ENCODE measurements at places on chromosomes 5 and 9. TPM values are rescaled to one million over a fixed set of nuclear protein-coding genes. Genes with fewer than 3 reads are reported as not detected.

DNA sequence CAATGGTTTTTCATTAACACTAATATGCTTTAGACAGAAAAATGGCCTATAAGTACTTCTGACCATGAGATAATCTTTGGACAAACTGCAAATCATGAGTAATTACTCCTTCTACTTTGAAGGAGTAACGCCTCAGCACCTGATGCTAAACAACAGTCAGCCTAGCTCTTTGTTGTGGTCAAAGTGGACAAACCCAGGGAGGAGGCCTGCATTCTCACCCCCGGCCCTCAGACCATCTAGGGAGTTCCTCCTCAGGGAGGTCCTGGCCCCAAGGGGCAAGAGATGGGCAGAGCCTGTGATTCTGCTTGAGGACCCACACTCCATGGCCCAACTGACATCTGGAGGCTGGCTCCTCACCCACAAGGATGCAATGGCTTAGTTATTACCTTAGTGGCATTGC is 48.2 kb upstream of the ANGPTL2 start:
- DNase-seq = peak; percentile 68
- no peaks in the 10 kb centered on the region for H3K27me3 ChIP-seq
- peaks cover 21% of the 10 kb centered on the region for H3K4me1 ChIP-seq
- H3K4me3 ChIP-seq = no peak overlapping the region

DNA sequence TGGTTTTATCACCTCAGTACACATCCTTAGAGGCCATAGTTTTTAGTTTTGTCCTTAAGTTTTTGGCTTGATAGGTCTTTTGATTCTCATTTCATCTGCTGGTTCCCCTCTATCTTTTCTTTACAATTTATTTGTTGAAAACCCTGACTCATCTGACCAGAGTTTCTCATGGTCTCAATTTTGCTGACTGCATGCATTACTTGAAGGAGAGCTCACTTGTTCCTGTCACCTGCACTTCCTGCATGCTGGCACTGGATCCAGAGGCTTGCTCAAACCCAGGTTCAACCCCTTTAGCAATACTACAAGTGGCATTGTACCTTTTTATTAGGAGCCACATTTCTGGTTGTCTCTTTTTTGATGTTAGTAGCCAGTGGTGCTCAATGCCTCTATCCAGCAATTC is 26.7 kb downstream of the FBXO10 start:
- DNase-seq = no peak
- no peaks in the 10 kb centered on the region for H3K27me3 ChIP-seq
- H3K4me1 ChIP-seq = peaks cover 2% of the 10 kb centered on the region
- H3K27ac ChIP-seq = no peak overlapping the region
- no peak overlapping the region for H3K4me3 ChIP-seq

GRCh38 chr9:95284162-95285080 is 33.1 kb downstream of the FANCC start:
- no peaks in the 10 kb centered on the region for H3K27me3 ChIP-seq
- DNase-seq = no peak
- no peak overlapping the region for H3K4me3 ChIP-seq

DNA sequence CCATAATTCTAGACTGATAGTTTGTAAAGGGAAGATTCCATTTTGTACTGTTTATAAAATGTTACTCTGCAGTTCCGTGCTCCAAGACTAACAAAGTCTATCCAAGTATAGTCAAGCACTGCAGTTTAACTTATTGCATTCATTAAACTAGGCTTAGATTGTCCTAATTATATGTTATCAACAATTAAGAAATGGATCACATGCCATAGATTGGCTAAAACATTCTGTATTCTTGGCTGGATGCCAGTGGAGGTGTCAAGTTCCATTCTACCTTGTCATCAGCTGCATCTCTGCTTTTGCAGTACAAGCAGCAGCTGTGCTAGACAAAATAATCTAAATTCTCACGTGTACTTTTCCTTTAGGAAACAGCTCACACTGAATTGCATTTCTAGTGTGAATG is 69.4 kb upstream of the MEF2C start:
- no peak overlapping the region for H3K27ac ChIP-seq
- DNase-seq = no peak
- H3K4me3 ChIP-seq = no peak overlapping the region
- H3K27me3 ChIP-seq = peaks cover 10% of the 10 kb centered on the region

GRCh38 chr9:97924386-97924785 is 2.1 kb upstream of the TRMO start:
- no peak overlapping the region for H3K4me3 ChIP-seq
- H3K36me3 ChIP-seq = no peaks in the 10 kb centered on the region
- peaks cover 18% of the 10 kb centered on the region for H3K4me1 ChIP-seq
- peaks cover 20% of the 10 kb centered on the region for H3K27me3 ChIP-seq

- H3K4me1 ChIP-seq = peaks cover 4% of the 10 kb centered on the region
- H3K27ac ChIP-seq = no peak overlapping the region
- no peaks in the 10 kb centered on the region for H3K27me3 ChIP-seq
- H3K36me3 ChIP-seq = no peaks in the 10 kb centered on the region
- DNase-seq = peak; percentile 21
- H3K4me3 ChIP-seq = no peak overlapping the region
These were observed 5.5 kb downstream of the PCYOX1L start for GRCh38 chr5:149363358-149363757.

DNA sequence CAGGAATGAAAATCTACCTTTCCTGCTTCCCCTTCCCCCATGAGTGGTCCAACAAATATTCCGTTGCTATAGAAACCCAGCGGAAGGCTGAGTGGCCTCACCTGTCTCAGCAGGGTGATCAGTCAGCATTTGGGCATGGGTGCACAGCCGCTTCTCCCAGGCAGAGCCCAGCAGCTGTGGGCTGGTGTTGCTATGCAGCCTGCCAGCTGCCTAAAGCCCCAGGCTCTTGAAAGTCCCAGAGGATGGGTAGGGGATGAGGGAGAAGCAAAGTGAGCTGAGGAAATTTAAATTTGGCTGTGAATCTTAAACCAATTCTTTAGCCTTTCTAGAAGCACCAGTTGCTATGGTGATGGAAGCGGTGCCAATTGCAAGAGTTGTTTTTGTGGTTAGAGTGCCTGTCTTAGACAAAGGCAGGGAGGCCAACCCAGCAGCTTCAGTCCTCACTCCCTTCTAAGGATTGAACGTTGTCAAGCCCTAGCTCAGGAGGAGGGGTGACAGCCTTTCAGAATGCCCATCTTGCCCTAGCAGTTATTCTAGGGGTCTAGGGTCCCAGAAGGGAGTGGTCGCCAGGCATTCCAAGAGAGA is 151.5 kb upstream of the PITX1 start:
- no peak overlapping the region for H3K4me3 ChIP-seq
- peaks cover under 1% of the 10 kb centered on the region for H3K4me1 ChIP-seq
- no peak for DNase-seq
- H3K27me3 ChIP-seq = peaks cover 38% of the 10 kb centered on the region

GRCh38 chr9:111178331-111179055 is 140.2 kb upstream of the LPAR1 start:
- H3K27me3 ChIP-seq = no peaks in the 10 kb centered on the region
- peaks cover 23% of the 10 kb centered on the region for H3K4me1 ChIP-seq
- H3K4me3 ChIP-seq = peak overlapping the region; percentile 52
- DNase-seq = no peak
- no peaks in the 10 kb centered on the region for H3K36me3 ChIP-seq

DNA sequence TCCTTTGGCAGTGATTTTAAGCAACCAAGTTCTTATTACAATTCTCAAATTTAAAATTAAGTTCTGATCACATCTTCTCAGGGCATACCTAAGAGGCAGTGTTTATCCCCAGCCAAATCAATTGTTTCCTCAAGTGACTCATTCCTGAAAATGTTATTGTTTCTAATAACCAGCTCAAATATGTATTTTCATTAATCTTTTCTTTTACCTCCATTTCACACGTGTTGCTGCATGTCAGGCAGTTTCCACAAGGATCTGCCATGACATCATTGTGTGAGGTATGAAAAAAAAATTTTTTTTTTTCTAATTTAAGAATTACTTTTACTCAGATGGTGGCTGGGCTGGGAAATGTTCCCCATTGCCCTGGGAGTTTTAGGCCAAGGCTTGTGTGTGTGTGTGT is 113.0 kb upstream of the NTRK2 start:
- no peak overlapping the region for H3K4me3 ChIP-seq
- no peaks in the 10 kb centered on the region for H3K36me3 ChIP-seq
- DNase-seq = no peak
- no peak overlapping the region for H3K27ac ChIP-seq
- peaks cover 19% of the 10 kb centered on the region for H3K27me3 ChIP-seq

DNA sequence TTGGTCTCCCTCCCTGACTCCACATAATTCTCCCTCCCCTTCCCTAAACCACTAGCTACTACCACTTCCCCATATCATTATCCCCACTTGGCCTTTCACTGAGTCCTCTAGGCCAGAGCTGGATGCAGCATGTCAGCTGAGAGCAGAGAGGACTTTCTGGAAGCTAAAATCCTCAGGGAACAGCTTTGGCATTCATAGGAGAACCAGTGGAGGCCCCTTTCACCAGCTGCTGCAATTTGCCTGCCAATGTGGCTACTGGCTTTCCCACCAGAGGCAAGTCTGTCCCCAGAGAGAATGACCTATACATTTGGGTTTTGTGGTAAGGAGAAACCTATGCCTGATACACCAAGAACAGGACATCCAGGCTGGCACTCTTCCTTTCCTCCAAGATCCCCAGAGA is 14.4 kb downstream of the FAM219A start:
- H3K4me3 ChIP-seq = no peak overlapping the region
- peaks cover 1% of the 10 kb centered on the region for H3K36me3 ChIP-seq
- no peaks in the 10 kb centered on the region for H3K27me3 ChIP-seq
- DNase-seq = no peak

DNA sequence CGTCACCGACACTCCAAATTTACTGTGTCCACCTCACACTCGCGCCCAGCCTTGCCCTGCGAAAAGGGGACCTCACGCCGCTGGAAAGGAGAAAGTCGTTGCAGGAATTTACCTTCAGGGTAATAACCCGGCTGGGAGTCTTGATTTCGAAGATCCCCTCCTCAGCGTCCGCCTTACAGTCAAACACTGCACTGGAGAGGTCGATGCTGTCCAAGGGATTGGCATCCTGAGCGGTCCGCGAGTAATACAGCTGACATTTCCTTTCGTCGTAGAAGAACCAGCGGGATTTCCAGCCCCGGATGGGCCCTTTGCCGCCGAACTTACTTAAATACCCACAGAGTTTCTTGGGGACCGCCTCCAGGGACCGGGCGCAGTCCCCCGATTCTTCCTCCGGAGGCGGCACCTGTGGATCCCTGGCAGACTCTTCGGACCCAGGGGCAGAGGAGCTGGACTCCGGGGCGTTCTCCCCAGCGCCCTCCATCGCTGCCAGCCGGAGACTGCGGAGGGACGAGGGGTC is 330 bp downstream of the TBC1D2 start:
- H3K4me3 ChIP-seq = peak overlapping the region; percentile 92
- peak overlapping the region; percentile 99 for H3K27ac ChIP-seq
- H3K4me1 ChIP-seq = peaks cover 58% of the 10 kb centered on the region
- H3K36me3 ChIP-seq = peaks cover 4% of the 10 kb centered on the region
- DNase-seq = no peak

DNA sequence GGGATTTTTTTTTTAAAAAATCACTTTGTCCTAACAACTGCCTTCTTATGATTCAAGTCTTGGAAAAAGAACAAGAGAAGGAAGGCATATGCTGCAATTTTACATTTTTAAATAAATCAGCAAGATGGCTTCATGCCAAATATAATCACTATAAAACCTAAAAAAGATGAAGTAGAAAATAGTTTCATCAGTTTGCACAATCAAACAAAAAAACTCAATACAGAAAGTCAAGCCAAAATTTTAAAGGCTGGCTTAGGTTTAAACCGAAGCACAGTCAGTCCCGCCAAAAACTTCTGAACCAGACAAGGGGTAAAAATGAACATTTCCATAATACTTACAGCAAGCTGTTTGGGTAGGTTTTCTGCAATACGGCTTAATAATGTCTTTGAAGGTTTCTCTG is 57.3 kb downstream of the ZFR start:
- peaks cover 49% of the 10 kb centered on the region for H3K36me3 ChIP-seq
- no peak overlapping the region for H3K27ac ChIP-seq
- no peak for DNase-seq
- H3K27me3 ChIP-seq = no peaks in the 10 kb centered on the region
- H3K4me3 ChIP-seq = no peak overlapping the region
- H3K4me1 ChIP-seq = no peaks in the 10 kb centered on the region

DNA sequence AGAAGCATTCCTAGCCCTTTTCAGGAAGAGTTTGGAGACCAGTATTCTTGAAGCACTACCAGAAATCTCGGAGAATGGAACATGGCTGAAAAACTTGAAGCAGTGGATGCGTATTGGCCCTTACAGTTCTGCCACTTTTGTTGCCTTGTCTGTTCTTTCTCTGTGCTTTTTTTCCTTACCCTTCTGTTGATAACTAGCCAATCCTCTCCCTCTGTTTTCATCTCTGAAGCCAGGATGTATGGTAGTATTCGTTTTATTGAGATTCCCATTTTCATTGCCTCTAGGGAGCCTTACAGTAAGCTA is 564 bp upstream of the CCNH start:
- H3K27me3 ChIP-seq = peaks cover 6% of the 10 kb centered on the region
- H3K4me1 ChIP-seq = peaks cover 23% of the 10 kb centered on the region
- peaks cover 9% of the 10 kb centered on the region for H3K36me3 ChIP-seq
- no peak for DNase-seq
- peak overlapping the region; percentile 97 for H3K27ac ChIP-seq

DNA sequence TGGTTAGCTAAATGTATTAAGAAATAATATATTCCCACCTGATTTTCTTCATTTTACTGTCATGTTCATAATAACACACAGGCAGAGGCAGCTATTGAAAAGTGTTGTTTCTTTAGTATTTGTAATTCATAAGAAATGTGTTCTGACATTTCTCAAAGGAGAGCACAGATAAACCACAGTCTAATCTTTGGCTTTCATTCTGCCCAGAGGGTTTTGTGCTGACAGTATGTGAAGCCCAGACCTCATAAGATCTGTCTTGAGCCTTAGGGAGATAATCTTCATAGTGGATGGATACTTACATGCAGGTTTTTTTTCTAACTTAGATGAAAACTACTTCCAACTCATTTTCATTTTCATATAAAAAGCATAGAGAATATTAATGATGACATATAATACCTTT is 206.1 kb downstream of the CHSY3 start:
- H3K36me3 ChIP-seq = no peaks in the 10 kb centered on the region
- peaks cover 59% of the 10 kb centered on the region for H3K4me1 ChIP-seq
- H3K27ac ChIP-seq = peak overlapping the region; percentile 60
- H3K27me3 ChIP-seq = no peaks in the 10 kb centered on the region
- no peak for DNase-seq
- no peak overlapping the region for H3K4me3 ChIP-seq

GRCh38 chr9:132235125-132235524 is 73.3 kb downstream of the NTNG2 start:
- peaks cover 19% of the 10 kb centered on the region for H3K27me3 ChIP-seq
- DNase-seq = no peak
- no peaks in the 10 kb centered on the region for H3K36me3 ChIP-seq
- no peak overlapping the region for H3K27ac ChIP-seq
- no peak overlapping the region for H3K4me3 ChIP-seq

Gene LHX3
- not detected for total RNA-seq

Gene CCIN
- total RNA-seq = not detected

Gene NXNL2
- total RNA-seq = 0.32 TPM

Gene TMC1
- not detected for total RNA-seq

Gene RFESD
- total RNA-seq = 2.3 TPM

Gene CDX1
- 1.0 TPM for total RNA-seq

Gene FBP2
- not detected for total RNA-seq

Gene CEP120
- 20.8 TPM for total RNA-seq

Gene DYNC2I2
- total RNA-seq = 68.6 TPM

Gene HTR4
- total RNA-seq = not detected

Gene BARHL1
- total RNA-seq = not detected

Gene HTR1A
- not detected for total RNA-seq

Measured in osteocyte (in vitro differentiated cells).